ENCODE measurements at places on chromosomes 16 and 17.

DNA sequence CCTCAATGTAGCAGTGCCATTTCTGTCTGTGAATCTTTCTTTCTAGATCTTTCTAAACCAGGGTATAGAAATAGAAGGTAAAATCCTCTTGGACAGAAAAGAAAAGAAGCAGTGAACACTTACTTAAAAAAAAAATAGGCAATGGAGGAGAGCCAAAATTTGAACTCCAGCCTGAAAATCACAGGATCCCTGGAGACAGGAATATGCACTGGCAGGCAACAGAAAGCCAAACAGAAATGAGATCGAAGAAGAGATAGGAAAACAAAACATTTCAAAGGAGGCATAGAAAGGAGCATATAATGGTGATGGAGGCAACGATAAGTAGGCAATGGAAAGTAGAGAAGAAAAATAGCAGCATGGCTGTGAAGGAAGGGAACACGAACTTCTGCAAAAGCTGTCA lies 253.7 kb upstream of the HSBP1 start:
- no peak for DNase-seq

GRCh38 chr17:44919411-44919810 lies 4.1 kb upstream of the GFAP start:
- DNase-seq: no peak

DNA sequence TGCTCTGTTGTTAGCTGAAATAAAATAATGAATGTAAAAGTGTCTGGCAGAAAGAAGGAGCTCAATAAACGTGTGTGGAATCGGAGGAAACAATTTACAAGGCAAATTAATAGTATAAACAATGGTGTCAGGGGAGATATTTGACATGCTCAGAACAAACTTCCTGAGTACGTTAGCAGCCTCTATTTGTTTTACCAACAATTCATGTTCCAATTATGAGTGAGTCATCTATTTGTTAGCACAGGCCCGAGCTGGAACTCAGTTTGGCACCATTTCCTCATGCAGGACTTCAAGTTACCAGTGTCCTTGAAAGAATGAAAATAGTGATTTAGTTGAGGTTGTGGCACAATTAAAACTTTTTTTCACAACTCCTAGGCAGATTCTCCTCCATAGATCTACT lies 9.1 kb downstream of the ASIC2 start:
- DNase-seq: peak; percentile 58

DNA sequence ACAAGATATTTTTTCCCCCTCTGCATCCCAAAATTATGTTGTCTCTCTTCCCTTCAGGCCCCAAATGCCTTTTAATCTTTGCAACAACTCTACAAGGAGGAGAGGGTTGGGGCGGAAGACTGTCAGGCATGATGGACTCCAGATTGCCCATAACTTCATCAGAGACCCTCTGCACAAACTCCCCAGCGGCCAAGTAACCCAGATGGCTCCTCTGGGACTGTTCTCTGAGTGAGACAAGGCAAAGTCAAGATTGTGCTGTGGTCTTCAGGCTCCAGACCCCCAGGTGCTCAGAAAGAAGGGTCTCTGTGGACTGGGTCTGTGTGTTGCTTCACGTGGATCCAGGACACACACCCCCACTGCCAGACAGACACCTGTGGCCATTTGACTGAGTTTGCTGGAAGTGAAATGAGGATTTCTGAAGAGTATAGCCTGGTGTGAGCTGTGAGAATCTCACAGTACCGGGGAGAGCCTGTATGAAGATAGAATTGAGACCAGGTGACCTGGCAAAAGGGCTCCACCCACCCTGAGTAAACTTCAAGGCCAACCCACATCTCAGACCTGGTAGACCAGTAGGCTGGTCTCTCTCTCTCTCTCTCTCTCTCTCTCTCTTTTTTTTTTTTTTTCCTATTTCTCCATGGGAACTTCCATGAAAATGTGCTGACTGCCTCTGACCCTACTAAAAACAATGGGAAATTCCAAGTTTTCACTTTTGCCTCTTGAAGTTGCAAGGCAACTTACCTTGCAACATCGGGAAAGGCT lies 354.1 kb downstream of the SOX9 start:
- no peak for DNase-seq

GRCh38 chr17:4533523-4534504 lies 21.4 kb downstream of the MYBBP1A start:
- DNase-seq: peak; percentile 27

- DNase-seq: no peak
Observed at GRCh38 chr16:56255904-56256303, 64.6 kb downstream of the GNAO1 start.
